ENCODE measurements at places on chromosomes 3 and 15. TPM values are rescaled to one million over a fixed set of nuclear protein-coding genes. Genes with fewer than 3 reads are reported as not detected.

The LRRC2 gene
- total RNA-seq = 117 TPM

- no peak for DNase-seq
Measured at GRCh38 chr3:24420224-24420623, 74.4 kb downstream of the THRB start.

The MYRIP gene
- total RNA-seq = 0.95 TPM

DNA sequence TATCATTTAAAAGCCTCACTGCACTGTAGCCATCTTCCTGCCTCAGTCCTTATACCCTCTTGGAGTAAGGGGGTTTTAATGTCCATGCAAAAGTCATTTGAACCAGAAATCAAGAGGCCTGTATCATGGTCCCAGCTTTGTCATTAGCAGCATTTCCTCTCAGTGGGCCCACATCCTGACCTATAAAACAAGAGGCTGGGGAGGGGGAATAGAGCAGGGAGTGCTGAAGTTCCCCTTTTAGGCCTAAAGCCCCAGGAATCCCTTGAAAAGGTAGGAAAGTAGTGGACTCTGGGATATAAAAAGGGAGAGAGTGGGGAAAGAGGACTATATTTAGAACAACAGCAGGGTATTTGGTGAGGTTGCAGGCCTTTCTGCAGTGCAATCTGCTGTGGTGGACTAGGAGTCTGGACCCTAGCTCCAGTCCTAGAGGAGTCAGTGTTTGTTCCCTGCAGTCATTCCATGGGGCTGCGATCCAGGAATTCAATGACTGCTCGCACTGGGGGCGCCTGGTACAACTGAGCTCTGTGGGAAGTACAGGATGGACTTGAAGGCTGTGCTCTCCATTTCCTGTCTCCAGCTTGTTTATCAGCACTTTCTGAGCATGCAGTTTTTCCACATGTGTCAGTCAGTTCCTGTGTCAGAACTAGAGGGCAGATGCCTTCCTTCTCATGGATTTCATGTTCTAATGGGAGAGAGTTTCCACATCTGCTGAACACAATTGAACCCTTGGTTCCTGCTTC, 46.8 kb downstream of the PDHB start:
- peak; percentile 32 for DNase-seq

DNA sequence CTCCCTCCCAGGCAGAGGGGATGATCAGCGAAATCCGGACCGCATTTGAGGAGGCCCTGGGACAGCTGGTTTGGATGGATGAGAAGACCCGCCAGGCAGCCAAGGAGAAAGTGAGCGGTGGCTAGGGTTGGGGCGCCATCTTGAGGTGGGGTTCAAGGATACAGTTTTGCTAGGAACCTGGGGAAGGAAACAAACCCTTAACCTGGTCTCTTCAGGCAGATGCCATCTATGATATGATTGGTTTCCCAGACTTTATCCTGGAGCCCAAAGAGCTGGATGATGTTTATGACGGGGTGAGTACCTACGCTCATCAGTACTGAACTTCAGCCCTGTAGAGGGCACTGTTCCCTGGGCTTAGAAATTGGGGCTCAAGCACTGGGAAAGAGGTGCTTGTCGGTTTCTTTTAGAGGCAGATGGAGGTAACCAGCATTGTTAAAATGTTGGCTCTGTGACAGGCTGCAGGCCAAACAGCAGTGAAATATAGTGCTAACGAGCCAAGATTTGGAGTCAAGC, 9.6 kb upstream of the PSMD2 start:
- no peak for DNase-seq

GRCh38 chr3:150101016-150101415, 130.3 kb upstream of the PFN2 start:
- DNase-seq = no peak

The CPNE9 gene
- not detected for total RNA-seq

GRCh38 chr3:196193133-196193735, 18.0 kb downstream of the ZDHHC19 start:
- DNase-seq = no peak

GRCh38 chr3:155496206-155496605, 202.7 kb upstream of the STRIT1 start:
- DNase-seq = no peak

The IMPG2 gene
- total RNA-seq = 0.28 TPM

The PLSCR2 gene
- total RNA-seq = not detected

The GNAT1 gene
- total RNA-seq = not detected

GRCh38 chr3:29072611-29073010, 208.3 kb upstream of the RBMS3 start:
- no peak for DNase-seq

GRCh38 chr15:29360152-29360551, 90.5 kb upstream of the NSMCE3 start:
- DNase-seq = no peak

The GASK1A gene
- 0.52 TPM for total RNA-seq

GRCh38 chr15:67823314-67824196, 1.8 kb upstream of the SKOR1 start:
- no peak for DNase-seq

DNA sequence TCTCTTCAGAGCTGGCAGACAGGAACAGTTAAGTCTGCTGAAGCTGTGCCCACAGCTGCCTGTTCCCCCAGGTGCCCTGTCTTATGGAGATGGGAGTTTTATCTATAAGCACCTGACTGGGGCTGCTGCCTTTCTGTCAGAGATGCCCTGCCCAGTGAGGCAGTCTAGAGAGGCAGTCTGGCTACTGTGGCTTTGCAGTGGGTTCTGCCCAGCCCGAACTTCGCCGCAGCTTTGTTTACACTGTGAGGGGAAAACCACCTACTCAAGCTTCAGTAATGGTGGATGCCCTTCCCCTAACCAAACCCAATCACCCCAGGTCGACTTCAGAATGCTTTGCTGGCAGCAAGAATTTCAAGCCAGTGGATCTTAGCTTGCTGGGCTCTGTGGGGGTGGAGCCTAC, 91.2 kb downstream of the SLC25A26 start:
- DNase-seq = no peak

The GRK7 gene
- not detected for total RNA-seq

GRCh38 chr3:33377931-33378330, 62.3 kb downstream of the UBP1 start:
- no peak for DNase-seq

DNA sequence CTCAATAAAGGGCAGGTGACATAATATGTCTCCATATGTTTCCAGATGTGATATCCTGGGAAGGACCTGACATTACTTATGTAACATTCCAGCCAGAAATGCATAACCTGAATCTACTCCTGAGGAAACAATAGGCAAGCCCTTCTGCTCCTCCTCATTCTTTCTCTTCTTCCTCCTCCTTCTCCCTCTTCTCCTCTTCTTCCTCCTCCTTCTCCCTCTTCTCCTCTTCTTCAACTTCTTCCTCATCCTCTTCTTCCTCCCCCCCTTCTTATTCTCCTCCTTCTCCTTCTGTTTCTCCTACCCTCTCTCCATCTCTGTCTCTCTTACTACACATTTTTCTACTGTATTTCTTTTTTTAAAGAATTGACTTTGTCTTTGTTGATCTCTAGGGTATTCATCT, 43.5 kb upstream of the ITGA11 start:
- no peak for DNase-seq

The ADAMTSL3 gene
- total RNA-seq = 6.6 TPM

The MTMR10 gene
- total RNA-seq = 14.4 TPM

The GBE1 gene
- 197 TPM for total RNA-seq

- DNase-seq = no peak
Measured at GRCh38 chr3:109545746-109546145, 208.4 kb upstream of the DPPA4 start.

The KNG1 gene
- not detected for total RNA-seq

The PLA2G4F gene
- total RNA-seq = 0.09 TPM

- DNase-seq = no peak
Measured at GRCh38 chr3:29156086-29156715, 124.7 kb upstream of the RBMS3 start.

DNA sequence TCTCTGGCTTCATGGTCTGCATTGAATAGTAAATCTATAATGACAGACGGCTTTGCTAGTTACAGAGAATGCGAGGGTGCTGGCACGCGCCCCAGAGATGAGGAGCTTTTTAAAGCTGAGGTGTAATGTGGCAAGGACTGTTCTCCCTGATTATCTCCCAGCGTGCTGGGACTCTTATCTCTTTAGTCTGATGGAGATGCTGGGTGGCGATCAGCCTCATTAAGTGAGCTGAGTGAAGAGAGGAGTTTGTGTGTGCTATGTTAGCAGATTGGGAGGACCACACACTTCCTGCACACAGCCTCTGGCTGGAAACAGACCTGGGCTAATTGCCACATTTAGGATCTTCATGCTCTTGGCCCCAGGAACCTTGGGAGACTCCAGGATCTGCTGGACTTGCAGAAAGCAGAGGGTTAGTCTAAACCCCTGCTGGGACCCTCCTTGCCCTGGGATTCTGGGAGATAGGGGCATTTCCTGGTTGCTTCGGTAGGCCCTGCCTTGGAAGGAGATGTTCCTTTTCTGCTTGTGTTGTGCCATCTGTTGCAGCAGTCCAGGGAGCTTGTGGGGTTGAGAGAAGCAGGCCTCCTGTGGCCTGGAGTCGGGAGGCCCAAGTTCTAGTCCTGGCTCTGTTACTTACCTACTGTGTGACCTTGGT, 15.0 kb downstream of the PDIA5 start:
- DNase-seq = no peak

- no peak for DNase-seq
Measured at GRCh38 chr15:74274470-74275038, 38.4 kb downstream of the CCDC33 start.

DNA sequence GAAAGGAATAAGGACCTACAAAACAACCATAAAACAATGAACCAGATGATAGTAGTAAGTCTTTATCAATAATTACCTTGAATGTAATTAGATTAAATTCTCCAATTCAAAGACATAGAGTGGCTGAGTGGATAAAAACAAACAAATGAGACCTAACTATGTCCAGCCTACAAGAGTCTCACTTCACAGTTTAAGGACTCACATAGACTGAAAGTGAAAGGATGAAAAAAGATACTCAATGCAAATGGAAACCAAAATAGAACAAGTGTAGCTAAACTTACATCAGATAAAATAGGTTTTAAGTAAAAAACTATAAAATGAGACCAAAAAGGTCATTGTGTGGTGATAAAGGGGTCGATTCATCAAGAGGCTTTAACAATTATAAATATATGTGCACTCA, 21.9 kb upstream of the NR1I2 start:
- DNase-seq = no peak

GRCh38 chr15:40739047-40739446, 16.0 kb downstream of the RMDN3 start:
- DNase-seq = no peak

The GPR156 gene
- total RNA-seq = 0.07 TPM

The TOPAZ1 gene
- total RNA-seq = not detected

GRCh38 chr15:77620297-77620696, 12.4 kb downstream of the LINGO1 start:
- no peak for DNase-seq

The SORD gene
- total RNA-seq = 16.7 TPM

GRCh38 chr3:61729038-61729634, 167.8 kb downstream of the PTPRG start:
- DNase-seq = no peak

The CASR gene
- not detected for total RNA-seq

DNA sequence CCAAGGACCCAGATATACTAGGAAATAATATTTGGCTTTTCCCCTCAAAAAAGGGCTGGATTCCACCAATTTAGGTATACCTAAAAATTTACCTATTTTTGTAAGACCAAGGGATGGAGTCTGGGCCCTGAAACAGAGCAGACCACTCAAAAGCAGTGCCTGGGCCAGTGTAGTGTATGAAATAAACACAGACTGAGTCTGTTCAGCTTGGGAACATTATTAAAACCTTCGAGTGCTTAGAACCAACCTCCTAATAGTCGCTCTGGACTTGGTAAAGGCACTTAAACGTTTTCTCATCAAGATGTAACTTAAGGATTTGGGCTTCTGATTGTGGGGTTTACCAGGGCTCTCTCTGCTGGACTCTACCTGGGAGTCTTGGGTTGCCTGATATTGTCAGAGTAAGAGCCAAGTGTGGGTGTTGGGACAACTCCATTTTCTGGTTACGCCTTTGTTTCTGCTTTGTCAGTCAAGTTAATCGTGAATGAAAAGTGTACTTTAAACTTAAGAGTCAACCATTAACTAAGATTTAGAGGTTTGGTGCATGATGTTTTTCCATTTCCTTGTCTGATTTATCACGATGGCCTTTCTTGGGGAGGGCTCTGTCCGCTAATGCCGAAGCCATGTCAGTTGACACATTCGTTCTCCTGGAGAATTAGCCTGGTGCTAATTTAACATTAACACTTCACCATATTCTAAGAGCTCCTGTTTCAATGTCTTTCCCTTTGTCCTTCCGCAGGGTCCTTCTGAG, 221.0 kb upstream of the TPM1 start:
- no peak for DNase-seq

The IRAK2 gene
- 1.5 TPM for total RNA-seq

DNA sequence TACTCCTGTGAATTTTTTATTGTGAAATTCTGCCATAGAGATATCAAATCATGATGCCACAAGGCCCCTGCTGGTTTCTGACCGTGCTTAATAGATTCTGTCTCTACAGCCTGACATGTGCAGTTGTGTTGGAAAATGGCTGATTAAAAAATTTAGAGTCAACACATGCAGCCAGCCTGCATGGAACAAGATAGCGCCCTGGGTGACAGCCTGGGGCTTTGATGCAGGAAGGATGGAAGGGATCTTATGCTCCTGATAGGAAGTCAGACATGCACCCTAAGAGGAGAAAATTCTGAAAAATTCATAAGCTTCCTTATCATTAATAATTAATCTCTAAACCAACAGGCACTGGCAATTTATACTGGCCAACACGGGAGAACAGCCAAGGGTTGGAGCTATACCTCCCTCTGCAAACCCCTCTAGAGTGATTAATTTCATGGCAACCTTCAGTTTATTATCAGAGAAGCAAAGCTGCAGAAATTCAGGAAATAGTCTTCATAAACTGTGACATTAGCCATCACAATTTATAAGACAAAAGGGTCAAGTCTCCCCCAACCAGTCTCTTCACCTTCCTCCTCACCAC, 198.4 kb downstream of the CADPS start:
- DNase-seq = no peak

- no peak for DNase-seq
Measured at GRCh38 chr3:73404435-73404834, 220.3 kb downstream of the PDZRN3 start.

The TRPM1 gene
- not detected for total RNA-seq

GRCh38 chr3:115160295-115160694, 13.2 kb upstream of the ZBTB20 start:
- no peak for DNase-seq

DNA sequence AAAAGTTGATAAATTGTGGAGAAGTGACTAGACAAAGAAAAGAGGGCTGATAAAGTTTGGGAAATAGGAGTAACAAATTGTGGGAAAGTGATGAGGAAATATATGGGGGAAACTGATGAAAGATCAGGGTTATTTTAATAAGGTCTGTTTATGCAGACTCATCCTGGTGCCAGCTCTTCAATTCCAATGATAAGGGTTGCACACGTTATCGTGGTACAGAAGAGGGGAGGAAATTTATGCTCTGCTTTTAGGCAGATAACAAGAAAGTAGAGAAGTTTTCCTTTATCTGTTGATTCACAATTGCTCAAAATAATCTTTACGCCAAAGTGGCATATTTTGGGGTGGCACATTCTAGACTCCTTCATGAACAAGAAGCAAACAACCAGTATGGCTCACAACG, 32.1 kb upstream of the LIPC start:
- DNase-seq = no peak

The LTF gene
- total RNA-seq = 2.7 TPM

The TF gene
- 2.6 TPM for total RNA-seq
